ENCODE measurements at places on chromosomes 11 and 22.

DNA sequence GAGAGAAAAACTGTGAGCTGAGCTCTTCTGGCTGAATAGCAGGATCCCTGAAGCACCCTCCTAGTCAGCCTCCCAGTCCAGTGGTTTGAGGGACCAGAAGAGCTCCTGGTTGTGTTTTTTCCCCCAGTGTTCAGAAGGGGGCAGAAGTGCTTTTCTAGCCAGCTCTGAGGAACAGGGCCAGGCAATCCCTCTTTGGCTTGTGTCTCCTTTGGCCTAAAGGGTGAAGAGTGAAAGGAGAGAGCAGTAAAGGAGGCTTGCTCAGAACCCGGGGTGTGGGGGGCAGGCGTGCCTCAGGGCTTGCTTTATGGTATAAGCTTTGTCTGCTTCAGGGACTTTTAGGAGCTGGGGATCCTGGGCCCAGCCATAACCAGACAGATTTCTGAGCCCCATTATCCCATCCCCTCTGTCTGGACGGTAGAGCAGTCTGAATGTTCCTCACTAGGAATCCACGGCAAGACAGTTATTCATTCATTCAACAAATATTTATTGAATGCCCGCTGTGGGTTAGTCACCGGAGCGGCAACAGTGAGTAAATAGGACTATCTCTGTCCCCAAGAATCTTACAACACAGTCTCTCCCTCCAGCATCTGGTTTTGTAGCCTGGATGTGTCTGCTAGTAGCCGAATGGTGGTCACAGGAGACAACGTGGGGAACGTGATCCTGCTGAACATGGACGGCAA is 14.5 kb downstream of the ACP2 start:
- no peak for DNase-seq

DNA sequence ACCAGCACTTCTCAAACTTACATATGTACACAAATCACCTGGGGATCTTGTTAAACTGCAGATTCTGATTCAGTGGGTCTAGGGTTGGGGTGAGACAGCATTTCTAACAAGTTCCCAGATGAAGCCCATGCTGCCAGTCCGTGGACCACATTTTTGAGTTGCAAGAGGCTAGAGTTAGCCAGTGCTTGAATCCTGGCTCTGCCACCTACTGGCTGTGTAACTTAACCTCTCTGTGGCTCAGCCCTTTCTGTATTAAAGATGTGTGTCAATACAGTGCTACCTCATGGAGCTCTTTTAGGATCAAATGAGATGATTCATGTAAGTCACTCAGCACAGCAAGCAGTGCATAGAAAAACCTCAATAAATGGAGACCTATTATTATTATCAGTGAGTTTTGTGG is 90.2 kb upstream of the ISX start:
- DNase-seq, result no peak

DNA sequence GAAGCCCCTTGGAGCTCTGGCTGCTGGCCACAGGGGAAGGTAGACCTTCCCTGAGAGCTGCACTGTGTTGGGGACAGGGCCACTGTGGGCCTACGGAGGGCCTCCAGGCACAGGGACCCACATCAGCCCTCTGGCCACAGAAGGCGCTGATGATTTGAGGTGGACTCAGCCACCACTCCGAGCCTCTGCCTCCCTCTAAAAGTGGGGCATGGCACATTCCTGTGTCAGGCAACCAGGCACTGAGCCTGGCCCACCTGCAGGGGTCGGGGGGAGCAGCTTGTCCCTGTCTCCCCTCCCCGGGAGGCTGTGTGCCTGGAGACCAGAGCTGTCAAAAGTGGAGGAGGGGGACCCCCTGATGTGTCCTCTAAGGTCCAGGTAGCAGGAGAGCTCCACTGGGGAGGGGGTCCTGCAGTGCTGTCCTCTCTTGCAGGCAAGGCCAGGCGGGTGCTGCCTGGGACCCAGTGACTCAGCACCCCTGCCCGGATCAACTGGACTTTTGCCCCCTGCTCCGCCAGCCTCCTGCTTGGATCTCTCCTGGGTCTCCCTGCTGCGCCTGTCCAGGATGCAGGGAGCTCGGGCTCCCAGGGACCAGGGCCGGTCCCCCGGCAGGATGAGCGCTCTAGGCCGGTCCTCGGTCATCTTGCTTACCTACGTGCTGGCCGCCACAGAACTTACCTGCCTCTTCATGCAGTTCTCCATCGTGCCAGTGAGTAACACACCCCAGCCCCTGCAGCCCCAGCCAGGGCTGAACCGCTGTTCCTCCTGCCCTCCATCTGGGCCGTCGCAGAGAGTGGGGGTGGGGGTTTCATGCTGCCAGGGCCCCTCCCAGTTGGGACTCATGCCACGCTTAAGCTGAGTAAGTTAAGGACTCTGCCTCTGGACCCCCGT is 17.5 kb upstream of the CDKN1C start:
- no peak for DNase-seq

GRCh38 chr22:27153386-27153785 is 496.0 kb downstream of the MIAT start:
- DNase-seq, result no peak

DNA sequence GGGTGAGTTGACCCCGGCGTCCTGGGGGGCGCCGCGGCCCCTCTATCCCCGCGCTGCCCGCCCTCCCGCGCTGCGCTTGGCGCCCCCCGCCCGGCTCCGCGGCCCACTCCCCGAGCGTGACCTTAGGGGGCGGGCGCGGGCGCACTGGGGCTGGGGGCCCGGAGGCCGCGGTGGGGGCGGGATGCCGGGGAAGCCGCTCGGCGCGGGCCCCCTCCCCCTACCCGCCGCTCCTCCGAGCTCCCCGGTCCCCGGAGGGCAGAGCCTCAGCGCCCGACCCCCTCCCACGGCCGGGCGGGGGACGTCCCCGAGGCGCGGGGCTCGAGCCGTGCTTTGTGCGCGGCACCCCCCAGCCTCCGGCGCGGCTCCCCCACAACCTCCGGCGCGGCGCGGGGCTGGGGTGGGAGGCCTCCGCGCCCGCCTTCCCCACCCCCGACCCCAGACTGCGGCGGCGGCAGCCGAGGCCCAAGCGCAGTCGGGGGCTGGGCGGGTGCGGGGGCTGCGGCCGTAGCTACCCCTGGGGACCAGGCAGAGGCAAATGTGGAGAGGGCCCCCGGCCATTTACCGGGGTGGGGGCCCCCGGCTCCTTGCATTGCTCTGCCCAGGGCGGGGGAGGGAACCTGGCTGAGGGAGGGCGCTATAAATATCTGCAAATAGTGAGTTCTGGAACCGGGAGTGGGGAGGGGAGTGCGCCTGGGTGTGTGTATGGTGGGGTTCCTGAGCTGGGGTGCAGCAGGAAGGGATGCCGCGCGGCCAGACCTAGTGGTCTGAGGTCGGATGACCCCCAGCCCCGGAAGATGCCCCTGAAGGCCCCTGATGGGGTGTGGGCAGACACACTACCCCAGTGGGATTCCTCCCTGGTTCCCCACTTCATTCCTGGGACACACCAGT is 988 bp downstream of the MGAT3 start:
- no peak for DNase-seq

GRCh38 chr11:128888034-128888985 is 2.8 kb upstream of the KCNJ5 start:
- DNase-seq, result no peak

DNA sequence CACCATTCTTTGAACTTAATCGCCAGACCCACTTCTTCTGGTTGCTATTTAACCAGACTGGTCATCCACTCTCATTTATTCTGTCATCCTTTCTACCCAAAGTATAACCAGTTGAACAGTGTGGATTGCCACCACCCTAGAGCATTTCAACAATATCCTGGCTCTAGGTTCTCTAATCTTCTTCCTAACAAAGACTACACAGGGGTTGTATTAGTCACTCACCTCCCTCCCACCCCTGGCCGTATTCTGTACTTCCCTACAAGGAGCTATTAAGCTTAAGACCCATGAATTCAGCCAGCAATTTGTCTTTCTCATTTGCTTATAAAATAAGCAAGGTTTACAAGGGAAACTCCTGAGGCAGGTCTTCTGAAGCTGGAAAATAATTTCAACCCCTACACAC is 46.9 kb upstream of the CEP126 start:
- DNase-seq, result no peak

GRCh38 chr11:126637795-126638175 is 282.3 kb downstream of the ST3GAL4 start:
- peak; percentile 84 for DNase-seq

- DNase-seq, result no peak
Observed at GRCh38 chr11:74185285-74185684, 14.2 kb downstream of the PPME1 start.

- no peak for DNase-seq
Observed at GRCh38 chr11:36376888-36377758, 81.0 kb downstream of the PRR5L start.

DNA sequence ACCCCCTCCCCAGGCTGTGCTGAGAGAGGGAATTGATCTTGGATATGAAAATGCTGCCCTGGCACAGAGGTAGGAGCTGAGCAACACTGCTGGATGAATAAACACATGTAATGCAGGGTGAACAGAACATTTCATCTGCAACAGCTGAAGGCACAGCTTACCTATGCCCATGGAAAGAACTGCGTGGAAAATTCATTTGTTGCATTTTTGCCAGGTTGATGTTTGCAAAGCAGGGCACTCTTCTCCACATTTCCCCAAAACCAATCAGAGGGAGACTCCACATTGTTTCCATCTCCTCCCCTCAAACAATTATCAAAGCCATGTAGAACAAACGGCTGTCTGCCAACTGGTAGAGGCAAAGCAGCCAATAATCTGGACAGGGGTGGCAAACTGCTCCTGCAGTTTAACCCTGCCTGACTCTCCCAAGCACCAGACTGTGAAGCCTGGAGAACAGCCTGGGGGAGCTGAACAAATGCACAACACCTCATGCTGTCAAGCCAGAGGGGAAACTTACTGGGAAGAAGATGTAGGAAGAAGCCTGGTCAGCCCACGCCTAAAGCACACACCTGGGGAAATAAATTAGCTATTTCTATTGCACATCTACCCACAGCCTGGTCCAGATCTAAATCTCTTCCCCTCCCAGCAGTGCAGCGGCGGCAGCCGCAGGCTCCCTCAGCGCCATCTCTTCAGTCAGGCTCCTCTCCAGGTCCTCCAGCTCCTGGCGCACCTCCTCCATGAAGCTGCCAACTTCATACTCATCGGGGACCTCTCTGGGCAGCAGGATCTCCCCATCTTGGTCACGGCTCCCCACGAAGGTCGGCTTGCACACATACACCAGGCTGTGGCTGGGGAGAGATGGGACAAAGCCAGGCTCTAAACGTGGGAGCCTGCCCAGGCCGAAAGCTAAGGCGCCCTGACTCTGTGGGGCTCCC is 44.3 kb downstream of the DKK3 start:
- no peak for DNase-seq

DNA sequence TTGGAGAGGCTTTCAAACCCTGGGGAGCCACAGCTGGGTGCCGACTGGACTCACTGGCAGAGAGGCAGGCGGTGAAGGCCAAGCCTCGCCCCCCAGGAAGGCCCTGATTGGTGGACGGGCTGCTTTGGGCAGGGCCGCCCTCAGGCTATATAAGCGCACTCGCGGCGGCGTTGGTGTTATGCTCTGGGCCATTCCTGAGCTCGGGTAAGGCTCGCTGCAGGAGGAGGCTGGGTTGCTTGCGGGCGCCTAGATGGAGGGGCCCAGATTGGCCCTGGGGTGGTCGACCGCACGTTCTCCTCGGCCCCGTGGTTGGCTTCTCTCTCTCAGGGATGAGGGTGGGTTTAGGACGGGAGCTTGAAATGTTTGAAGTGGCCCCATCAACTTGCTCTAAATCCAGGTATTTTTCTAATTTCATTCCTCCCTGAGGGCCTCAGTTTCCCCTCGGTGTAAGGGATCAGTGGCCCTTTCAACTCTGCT is at the start of gene SPDYC:
SPDYC (plus strand) TSS at position 176 of the 477 bp plus-strand sequence. CDS start 1,125 bp downstream, outside the sequence.
- DNase-seq, result no peak

- DNase-seq, result no peak
Observed at GRCh38 chr11:61120099-61120705, 17.9 kb downstream of the CD5 start.

DNA sequence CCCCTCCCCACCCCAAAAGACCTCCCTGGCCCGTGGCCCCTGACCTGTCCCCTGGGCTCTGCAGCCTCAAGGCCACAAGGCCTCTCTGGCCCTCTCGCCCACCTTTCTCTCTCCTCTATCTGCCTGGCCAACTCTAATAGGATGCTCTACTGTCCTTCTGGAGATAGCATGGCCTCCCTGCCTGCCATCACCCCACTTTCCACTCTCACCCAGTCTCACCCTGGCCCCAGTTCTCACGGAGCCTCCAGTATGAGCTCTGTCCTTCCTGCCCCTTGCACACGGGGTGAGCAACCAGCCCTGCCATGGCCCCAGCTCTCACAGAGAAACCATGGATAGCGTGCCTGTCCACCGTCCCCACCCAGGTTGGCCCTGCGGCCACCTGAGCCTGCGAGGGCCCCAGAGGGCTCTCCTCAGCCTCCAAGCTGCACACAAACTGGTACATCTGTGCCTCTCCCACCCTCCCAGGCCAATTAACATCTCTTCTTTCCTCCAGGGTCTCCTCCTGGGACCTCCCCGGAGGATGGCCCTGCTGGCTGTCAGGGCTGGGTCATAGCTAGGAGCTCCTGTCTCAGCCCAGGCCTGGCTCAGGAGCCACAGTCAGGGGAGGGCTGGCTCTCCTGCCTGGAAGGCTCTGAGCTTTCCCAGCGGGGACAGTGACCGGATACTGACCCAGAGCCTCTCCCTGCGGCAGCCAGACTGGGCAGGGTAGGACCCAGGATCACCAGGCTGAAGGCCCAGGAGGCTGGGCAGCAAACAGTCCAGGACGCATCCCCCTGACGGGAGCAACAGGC is 22.3 kb downstream of the RTN4R start:
- DNase-seq, result no peak

DNA sequence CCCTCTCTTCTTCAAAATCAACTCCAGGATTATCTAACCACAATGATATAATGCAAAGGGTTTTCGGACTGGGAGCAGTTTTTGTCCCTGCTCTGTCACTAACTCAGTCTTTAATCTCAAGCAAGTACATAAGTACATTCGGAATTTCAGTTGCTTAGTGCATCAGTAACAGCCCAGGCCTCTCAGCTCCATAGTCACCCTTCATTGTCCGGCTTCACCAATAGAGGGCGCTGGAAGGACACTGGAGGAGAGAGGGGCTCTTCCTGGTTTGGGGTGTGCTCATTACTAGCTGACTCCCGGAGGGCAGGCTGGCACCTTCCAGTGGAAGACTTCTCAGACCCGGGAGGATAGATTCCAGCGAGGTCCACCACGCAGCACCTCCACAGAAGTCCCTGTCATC is 90.4 kb upstream of the PDGFD start:
- DNase-seq, result no peak

- no peak for DNase-seq
Observed at GRCh38 chr11:64110465-64111375, 55.2 kb downstream of the MACROD1 start.

DNA sequence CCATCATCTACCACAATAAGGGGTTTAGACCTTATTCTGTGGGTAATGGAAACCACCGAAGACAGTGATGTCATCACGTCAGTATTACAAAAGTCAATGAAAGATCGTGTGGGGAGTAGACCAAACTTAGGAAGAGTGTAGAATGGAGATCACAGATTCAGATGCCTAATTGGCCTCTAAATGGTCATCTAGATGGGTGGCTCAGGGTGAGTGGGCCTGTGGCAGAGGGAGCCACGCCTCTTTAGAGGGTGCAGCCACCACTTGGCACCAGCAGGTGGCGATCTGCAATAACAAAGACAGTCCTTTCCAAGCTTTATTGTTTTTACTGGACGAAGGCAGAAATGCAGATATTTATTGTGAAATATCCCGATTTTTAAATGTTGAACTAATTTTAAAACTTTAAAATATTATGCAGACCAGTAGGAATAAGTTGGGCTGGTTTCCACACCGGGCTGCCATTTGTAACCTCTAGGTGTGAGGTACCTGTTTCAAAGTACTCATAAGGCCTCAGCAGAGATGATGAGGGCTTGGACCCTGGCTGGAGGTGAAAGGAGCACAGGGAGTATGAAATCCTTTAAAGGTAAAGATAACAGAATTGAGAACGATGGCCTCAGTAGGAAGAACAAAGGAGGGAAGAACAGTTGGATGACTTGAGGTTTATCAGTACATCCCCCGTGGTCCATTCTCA is 222.0 kb downstream of the DBX1 start:
- no peak for DNase-seq

- DNase-seq, result no peak
Observed at GRCh38 chr11:108242422-108242821, 19.6 kb downstream of the ATM start.

Measured in AG09309 (cell line).